EH (cell line): ENCODE measurements at places on chromosomes 3 and 15.

DNA sequence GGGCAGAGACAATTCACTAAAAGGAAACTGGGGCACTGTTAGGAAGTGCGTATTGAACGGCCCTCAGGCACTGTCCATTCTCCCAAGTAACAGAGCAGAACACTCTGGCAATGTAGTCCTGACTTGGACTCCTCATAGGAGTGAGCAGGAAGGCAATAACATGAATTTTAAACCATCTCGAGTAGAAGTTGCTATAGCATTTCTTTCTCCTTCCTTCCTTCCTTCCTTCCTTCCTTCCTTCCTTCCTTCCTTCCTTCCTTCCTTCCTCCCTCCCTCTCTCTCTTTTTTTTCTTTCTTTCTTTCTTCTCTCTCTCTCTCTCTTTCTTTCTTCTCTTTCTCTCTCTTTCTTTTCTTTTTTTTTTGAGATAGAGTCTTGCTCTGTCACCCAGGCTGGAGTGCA is 46.4 kb upstream of the TRA2B start:
- DNase-seq: no peak

DNA sequence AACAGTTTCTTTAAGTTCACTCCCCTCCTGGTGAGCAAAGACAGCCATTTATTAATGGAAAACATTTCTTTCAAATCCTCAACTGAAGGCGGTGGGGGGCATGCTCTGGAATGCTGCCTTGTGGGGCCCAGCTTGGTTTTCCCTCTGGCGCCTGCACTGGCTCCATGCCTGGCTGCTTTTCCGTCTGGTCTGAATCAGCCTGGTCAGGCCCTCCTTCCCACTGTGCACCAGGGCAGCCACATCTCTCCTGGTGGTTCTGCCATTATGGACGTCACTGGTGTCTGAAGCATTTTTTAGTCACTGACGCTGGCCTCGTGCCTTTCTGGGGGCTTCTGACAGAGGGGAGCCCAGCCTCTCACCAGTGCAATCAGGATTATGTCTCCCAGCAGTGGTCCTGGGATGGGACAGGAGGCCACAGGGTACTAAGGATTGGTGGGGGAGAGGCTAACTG is 57.6 kb upstream of the APEH start:
- peak; percentile 84 for DNase-seq

DNA sequence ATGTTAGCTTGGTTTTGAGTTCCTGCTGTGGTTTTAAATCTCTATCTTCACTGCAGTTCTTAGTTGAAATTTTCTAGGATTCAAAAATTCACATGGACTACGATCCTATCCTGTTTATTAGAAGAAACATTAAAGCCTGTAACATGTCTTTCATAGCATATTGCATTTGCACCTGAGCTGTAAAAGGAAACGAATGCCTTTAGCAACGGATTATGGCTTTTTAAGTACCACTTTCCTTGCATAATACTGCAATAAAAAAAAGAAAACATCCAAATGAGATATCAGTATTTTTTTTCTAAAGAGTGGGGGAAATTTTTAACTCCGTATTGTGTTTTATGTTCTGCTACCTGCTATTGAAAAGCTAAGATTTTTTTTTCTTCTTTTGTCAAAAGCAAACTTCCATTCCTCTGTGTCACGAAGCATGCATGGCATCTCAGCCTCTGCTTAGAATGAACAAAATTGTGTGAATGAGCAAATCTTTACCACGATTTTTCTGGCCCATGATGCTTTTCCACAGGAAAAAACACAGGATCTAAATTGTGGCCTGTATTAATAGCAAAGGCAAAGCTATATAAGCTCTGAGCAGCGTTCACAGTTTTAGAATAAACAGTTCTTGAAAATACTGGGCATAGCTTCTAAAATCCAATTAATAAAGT is 110.0 kb upstream of the CDIN1 start:
- peak; percentile 75 for DNase-seq

- DNase-seq: no peak
Observed at GRCh38 chr3:120614765-120615164, 18.6 kb downstream of the NDUFB4 start.

GRCh38 chr3:196971094-196971698 is 2.6 kb upstream of the PIGZ start:
- no peak for DNase-seq

GRCh38 chr3:41629072-41629471 is 332.8 kb downstream of the ULK4 start:
- no peak for DNase-seq

DNA sequence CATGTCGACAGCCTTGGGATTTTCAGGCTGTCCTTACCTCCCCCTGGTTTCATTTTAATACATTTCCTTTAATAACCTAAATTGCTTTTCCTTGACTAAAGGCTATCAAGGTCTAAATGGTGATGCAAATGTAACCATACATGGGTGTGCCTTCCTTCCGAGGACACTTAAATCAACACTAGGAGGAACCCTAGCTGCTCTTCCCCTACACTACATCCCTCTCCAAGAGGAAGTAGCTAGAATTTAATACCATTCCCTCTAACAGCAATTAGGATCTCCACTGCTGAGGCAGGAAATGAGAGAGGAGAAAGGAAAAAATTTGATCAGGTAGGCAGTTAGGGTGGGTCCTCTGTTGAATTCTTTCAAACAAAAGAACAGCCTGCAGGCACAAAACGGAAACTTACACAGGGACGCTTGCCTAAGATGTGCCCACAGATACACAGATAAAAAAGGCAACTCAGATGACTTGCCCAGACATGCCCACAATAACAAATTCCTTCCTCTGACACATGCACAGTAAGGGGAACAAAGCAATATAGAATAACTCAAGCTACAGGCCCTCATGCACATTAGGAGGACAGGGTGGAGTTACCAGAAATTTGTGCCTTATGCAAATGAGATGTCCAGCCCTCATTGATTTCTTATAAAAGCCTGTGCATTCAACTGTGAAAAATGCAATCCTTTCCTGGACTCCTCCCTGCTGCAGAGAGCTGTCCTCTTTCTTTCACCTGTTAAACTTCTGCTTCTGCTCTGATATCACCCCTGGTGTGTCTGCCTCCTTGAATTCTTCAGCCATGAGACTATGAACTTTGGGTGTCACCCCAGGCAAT is 1024.4 kb upstream of the CADM2 start:
- no peak for DNase-seq

- DNase-seq: no peak
Observed at GRCh38 chr3:155609586-155609985, 135.3 kb downstream of the PLCH1 start.

- DNase-seq: peak; percentile 69
Observed at GRCh38 chr3:43582866-43583265, 38.9 kb downstream of the ANO10 start.

DNA sequence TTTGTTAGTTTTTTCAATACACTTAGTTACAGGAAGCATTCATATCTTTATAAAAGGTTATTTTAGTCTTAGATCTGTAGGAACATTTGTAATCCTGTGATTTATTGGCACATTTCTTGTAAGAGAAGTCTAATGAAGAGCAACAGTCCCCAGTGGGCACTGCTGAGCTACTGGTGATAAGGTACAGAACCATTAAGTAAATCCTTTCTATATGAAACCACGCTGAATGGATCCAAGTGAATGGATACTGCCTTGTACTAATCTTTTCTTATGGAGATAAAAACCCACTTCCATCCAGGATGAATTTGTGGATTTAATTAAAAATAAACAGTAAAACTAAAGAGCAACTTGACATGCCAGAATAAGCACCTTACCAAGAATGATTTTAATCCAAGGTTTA is 64.0 kb downstream of the SHQ1 start:
- DNase-seq: no peak

DNA sequence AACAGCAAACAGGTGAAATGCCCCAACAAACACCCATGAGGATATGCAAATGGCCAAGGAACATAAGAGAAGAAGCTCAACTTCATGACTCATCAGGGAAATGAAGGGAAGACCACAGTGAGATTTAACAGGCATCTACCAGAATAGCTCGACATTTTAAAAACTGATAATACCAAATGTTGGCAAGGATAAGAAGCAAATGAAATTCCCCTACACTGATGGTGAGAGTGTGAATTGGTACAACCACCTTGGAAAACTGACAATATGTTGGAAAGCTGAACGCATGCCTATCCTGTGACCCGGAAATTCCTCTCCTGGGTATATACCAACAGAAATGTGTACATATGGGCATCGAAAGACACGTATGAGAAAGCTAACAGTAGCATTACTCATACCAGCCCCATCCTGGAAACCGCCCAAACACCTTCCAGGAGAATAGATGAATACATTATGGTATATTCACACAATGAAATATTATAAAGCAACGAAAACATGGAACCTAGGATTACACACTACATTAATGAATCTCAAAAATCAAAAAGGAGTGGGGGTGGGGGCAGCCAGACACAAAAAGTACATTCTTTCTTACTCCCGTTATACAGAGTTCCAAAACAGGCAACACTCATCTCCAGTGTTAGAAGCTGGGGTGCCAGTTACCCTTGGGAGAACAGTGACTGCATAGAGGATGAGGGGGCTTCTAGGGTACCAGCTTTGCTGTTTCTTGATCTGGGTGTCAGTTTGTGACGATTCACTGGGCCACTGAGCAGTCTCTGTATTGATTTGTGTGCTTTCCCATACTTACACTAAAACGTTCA is 16.9 kb downstream of the RFTN1 start:
- DNase-seq: peak; percentile 25

DNA sequence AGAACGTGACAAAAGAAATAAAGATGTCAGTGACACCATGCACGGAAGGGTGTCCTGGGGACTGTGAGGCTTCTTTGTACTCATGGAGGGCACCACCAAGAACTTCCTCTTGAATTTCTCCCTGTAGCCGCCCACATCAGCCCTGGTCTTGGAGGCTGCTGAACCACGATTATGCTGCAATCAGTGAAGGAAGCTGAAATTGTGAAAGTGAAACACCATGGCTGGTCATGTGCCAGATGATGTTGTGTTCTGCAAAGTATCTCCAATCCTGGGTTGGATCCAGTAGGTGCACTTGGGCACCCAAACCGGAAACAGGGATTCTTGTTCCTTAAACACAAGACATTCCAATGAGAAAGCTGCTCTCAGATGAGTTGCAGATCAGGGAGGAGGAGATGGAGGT is 104.4 kb upstream of the GOLGA6L6 start:
- no peak for DNase-seq

GRCh38 chr15:98408231-98408630 is 240.1 kb upstream of the IGF1R start:
- DNase-seq: no peak

DNA sequence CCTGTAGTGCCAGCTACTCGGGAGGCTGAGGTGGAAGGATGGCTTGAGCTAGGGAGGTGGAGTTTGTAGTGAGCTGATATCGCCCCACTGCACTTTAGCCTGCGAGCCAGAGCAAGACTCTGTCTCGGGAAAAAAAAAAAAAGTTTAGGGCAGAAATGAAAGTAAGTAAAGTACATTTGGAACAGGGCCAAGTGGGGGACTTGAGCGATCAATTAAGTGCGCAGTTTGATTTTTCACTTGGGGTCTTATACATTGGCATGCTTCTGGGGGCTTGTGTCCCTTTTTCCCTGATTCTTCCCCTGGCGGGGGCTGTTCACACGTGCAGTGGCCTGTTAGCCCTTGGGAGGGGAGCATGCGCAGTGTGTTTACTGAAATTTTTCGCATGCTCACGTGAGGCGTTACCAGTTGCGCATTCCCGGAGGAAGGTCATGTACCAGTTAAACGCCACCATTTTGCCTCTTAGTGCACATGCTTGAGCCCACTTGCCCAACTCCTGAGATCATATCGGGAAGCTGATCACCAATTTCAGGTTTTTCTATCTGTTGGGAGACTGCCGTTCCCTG is 42.0 kb downstream of the GALNT15 start:
- DNase-seq: no peak

DNA sequence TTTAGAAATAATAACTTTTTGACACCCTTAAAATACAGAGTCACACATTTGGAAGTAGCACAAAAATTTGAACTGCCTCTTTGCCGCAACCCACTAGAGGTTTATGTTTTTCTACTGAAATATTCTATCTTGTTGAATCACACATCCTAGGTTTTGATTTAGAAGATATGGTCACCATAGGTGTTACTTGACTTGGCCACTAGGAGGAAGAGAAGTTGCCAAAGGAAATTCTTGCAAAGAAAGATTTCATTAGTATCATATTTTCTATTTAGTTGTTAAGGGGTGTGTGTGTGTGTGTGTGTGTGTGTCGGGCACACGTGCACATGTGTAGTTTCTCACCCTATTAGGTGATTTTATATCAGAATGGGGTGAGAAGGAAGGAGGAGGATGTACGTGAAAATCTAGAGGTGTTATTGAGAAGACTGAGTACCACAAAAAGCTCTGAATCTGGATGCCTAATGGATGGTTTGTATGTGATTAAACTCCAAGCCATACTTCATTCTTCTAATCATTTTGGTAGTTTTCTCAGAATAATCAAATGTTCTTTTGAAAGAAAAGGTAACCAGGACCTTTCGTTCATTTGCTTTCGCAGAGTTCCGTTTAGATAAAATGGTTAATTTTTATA is 31.5 kb downstream of the ZFAND6 start:
- DNase-seq: no peak

- DNase-seq: no peak
Observed at GRCh38 chr3:36701249-36701572, 63.1 kb downstream of the DCLK3 start.

DNA sequence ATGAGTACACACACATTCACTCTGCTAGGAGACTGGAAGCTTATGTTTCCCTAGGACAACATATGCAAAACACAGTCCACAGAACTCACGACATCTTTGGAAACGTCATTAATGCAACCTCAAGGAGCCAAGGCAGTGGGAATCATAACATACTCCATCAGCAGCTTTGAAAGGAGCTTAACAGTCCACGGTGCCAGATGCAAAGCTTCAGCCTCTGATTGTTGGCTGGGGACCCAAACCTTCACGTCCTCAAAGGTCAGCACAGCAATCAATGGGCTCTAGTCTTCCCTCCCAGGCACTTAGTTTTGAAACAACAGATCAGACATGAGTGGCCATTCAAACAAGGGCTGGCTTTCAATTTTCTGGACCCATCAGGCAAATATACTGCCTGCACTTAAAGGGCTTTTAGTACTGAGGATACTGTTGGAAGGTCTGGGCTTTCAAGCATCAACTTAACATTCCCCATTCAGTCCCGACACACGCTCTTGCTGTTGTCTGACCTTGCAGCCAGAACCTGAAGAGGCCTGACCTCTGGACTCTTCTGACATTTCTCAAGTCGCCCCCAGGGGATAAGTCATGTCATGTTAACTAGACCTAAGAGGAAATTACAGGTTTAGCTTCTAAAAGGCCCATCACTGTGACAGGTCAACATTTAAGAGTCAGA is 223.0 kb downstream of the PDZRN3 start:
- DNase-seq: no peak

DNA sequence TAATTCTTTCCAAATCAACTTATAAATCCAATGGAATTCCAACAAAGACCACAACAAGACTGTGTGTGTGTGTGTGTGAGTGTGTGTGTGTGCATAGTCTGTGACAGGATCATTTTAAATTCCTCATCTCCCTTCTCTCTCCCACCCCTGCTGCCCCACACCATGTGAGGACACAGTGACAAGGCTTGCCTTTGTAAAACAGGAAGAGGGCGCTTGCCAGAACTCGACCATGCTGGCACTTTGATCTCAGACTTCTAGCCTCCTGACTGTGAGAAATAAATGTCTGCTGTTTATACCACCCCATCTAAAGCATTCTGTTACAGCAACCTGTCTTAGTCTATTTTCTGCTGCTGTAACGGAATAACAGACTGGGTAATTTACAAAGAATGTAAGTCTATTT is 99.1 kb downstream of the NSMCE3 start:
- no peak for DNase-seq

GRCh38 chr3:24396338-24396737 is 98.3 kb downstream of the THRB start:
- DNase-seq: no peak

- no peak for DNase-seq
Observed at GRCh38 chr3:147423537-147423797, 14.3 kb downstream of the ZIC1 start.
